ENCODE measurements at places on chromosomes 12 and 14. TPM values are rescaled to one million over a fixed set of nuclear protein-coding genes. Genes with fewer than 3 reads are reported as not detected.

- DNase-seq: no peak
These were observed 488.5 kb upstream of the TBX3 start for GRCh38 chr12:115172521-115172920.

GRCh38 chr14:91177073-91178034 lies 63.5 kb downstream of the DGLUCY start:
- DNase-seq: peak; percentile 69

MORN3 gene
- not detected for total RNA-seq

- DNase-seq: no peak
These were observed 14.0 kb downstream of the BRF1 start for GRCh38 chr14:105286759-105287144.

GLT1D1 gene
- not detected for total RNA-seq

A2ML1 gene
- total RNA-seq: not detected

ATF7IP gene
- total RNA-seq: 31.2 TPM

All from RPMI7951 (cell line).